ENCODE measurements at places on chromosomes 16 and 17. TPM values are rescaled to one million over a fixed set of nuclear protein-coding genes. Genes with fewer than 3 reads are reported as not detected.

GRCh38 chr17:18257982-18258355 is 569 bp downstream of the FLII start:
- DNase-seq: no peak
- no peaks in the 10 kb centered on the region for H3K27me3 ChIP-seq
- no peaks in the 10 kb centered on the region for H3K36me3 ChIP-seq
- H3K27ac ChIP-seq: peak overlapping the region; percentile 98
- H3K4me1 ChIP-seq: peaks cover 10% of the 10 kb centered on the region
- peak overlapping the region; percentile 98 for H3K4me3 ChIP-seq

The ZNF597 gene
- 1.4 TPM for total RNA-seq

The EXOC3L1 gene
- total RNA-seq: 0.86 TPM

The KRT25 gene
- not detected for total RNA-seq
